Body of pancreas (tissue), 4 donors: ENCODE measurements at places on chromosomes 4 and X.
A peak's percentile ranks its signal among the peaks of the same experiment; 100 is the strongest.

DNA sequence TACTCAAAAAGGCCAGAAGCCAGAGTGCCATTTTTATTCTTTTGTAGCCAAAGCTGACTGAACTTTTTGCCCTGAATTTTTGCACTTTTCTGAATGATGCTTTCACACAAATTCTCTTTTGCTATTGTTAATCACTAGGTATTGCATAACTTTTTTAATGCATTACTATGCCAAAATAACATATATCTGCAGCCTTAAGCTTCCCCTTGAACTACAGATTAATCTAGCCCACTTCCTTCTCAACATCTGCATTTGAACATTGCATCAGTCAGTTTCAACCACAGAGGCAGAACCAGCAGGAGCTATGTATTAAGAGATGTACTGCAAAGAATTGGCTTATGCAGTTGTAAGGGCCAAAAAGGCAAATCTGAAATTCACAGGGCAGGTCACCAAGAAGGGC is 197.6 kb upstream of the GYPA start:
- no peak overlapping the region for H3K27ac ChIP-seq
- H3K4me1 ChIP-seq, result no peaks in the 10 kb centered on the region
- no peaks in the 10 kb centered on the region for H3K36me3 ChIP-seq

GRCh38 chrX:50726296-50726695 is 87.7 kb downstream of the SHROOM4 start:
- no peak overlapping the region for H3K4me3 ChIP-seq
- H3K36me3 ChIP-seq, result no peaks in the 10 kb centered on the region
- H3K4me1 ChIP-seq, result no peaks in the 10 kb centered on the region
- no peak overlapping the region for H3K27ac ChIP-seq

GRCh38 chr4:48968814-48969213 is 17.3 kb upstream of the CWH43 start:
- H3K27ac ChIP-seq, result no peak overlapping the region
- no peaks in the 10 kb centered on the region for H3K4me1 ChIP-seq
- H3K36me3 ChIP-seq, result no peaks in the 10 kb centered on the region

DNA sequence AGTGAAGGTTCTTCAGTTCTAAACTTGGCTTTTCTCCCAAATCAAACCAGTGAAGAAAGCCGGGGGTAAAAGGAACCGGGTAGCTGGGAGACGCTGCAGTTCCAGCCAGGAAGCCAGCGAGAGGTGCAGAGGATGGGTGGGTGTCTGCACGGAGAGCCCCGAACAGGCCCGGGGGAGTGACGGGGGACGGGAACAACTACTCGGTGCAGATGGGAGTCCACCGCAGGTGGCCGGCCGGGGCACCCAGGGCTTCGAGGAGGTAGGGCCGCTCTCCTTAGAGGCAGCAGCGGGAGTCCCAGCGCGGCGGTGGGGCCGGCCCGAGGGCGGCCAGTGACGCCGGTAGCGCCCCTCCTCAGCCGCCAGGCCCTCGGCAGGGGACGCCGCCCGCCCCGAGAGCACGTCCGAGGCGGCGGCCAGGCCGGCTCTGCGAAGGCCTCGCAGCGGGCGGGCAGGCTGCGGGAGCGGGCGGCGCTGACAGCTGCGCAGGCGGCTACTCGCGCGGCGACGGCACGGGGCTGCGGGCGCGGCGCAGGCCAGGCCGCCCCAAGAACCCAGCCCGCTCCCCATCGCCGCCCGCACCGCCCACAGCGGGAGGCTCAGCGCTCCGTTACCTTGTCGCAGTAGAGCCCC is 449 bp downstream of the FBXL5 start:
- H3K4me1 ChIP-seq, result peaks cover 52% of the 10 kb centered on the region
- no peaks in the 10 kb centered on the region for H3K27me3 ChIP-seq
- peak; percentile 44 for DNase-seq
- peak overlapping the region; percentile 95 for H3K27ac ChIP-seq

DNA sequence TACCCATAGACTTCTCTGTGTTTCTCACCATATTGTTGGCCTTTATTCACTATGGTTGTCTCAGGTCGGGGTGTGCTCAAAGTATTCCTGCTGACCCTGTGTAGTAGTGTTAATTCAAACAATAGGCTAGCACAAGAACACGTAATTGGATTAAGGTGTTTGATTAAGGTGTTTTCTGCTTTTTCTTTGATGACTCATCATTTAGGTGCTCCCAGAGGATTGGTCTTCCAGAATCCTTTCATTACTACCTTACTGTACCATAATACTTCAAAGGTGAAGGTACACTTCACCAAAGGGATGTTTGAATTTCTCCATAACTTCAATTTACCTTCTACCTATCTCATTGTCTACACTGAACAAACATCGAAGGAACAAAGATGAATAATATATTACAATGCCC is 121.7 kb upstream of the CCDC160 start:
- no peak for DNase-seq
- no peaks in the 10 kb centered on the region for H3K27me3 ChIP-seq
- H3K4me3 ChIP-seq, result no peak overlapping the region
- no peaks in the 10 kb centered on the region for H3K36me3 ChIP-seq
- no peaks in the 10 kb centered on the region for H3K4me1 ChIP-seq

- no peaks in the 10 kb centered on the region for H3K4me1 ChIP-seq
- no peaks in the 10 kb centered on the region for H3K27me3 ChIP-seq
- DNase-seq, result no peak
- H3K27ac ChIP-seq, result no peak overlapping the region
- no peaks in the 10 kb centered on the region for H3K36me3 ChIP-seq
These were observed 3.2 kb downstream of the MAPK10 start for GRCh38 chr4:86356425-86357210.

DNA sequence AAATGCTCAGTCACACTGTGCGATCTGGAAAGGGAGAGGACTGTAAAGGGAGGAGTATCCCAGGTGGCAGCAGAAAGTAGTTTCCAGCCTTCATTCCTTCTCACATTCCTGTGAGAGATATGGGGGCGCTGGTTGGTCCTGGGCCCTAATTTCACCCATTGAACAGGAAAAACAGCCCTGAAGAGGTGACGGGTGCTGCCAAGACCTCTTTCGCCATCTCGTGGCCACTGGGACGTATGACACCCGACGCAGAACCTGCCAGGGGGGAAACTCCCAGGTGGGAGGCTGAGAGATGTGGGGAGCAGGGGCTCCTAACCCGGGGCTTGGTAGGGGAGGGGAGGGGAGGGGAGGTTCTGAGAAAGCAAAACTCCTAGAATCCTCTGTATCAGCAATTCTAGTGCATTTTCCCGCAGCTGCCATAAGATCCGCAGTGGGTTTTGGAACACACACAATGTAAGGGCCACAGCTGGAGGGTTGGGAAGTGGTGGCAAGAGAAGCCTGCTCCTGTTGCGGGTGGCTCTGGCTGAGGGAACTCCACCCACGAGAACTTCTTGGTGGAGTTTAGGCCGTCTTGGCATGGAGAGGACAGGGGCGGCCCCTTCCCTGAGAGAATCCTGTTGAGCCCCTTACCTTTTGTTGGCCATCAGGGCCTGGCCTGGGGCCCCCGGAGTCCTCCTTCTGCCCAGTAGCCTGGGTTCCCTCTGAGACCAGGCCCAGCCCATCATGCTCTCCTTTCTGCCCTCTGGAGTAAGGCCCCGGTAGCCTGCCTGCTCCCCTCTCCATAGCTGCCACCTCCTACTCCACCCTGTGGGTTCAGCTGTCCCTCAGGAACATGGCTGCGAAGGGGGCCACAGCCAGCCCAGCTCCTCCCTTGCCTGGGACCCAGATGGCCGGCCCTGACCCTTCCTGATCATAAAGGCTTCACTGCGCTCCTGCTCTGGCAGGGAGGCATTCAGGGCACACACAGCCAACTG is 134.1 kb downstream of the OR13H1 start:
- H3K4me3 ChIP-seq, result no peak overlapping the region
- no peak overlapping the region for H3K27ac ChIP-seq
- no peaks in the 10 kb centered on the region for H3K27me3 ChIP-seq
- peak; percentile 49 for DNase-seq
- no peaks in the 10 kb centered on the region for H3K4me1 ChIP-seq

GRCh38 chr4:140689623-140690022 is 66.6 kb downstream of the TBC1D9 start:
- H3K4me3 ChIP-seq, result no peak overlapping the region
- no peak for DNase-seq
- H3K27ac ChIP-seq, result no peak overlapping the region
- H3K36me3 ChIP-seq, result no peaks in the 10 kb centered on the region
- H3K4me1 ChIP-seq, result no peaks in the 10 kb centered on the region

GRCh38 chrX:47902161-47902560 is 65.5 kb downstream of the ZNF81 start:
- no peak overlapping the region for H3K27ac ChIP-seq
- H3K36me3 ChIP-seq, result no peaks in the 10 kb centered on the region
- DNase-seq, result no peak
- no peak overlapping the region for H3K4me3 ChIP-seq
- H3K27me3 ChIP-seq, result no peaks in the 10 kb centered on the region

GRCh38 chrX:40007756-40008705 is 89.7 kb downstream of the BCOR start:
- no peak for DNase-seq
- H3K4me1 ChIP-seq, result peaks cover 22% of the 10 kb centered on the region
- H3K27me3 ChIP-seq, result no peaks in the 10 kb centered on the region
- H3K4me3 ChIP-seq, result no peak overlapping the region

GRCh38 chr4:183920512-183920911 is 15.4 kb downstream of the STOX2 start:
- H3K4me3 ChIP-seq, result no peak overlapping the region
- no peaks in the 10 kb centered on the region for H3K4me1 ChIP-seq
- no peaks in the 10 kb centered on the region for H3K27me3 ChIP-seq
- H3K27ac ChIP-seq, result no peak overlapping the region
- no peaks in the 10 kb centered on the region for H3K36me3 ChIP-seq
- no peak for DNase-seq

DNA sequence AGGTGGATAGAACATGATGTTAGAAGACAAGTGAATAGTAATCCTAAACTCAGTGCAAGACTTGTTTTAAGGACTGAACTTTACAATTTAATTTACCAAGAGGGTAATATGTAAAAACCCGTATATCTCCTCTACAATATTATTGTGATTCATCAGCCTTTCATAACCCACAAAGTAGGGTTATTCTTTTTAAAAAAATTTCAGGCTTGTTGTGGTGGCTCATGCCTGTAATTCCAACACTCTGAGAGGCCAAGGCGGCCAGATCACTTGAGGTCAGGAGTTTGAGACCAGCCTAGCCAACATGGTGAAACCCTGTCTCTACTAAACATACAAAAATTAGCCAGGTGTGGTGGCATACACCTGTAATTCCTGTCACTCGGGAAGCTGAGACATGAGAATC is 7.2 kb downstream of the IBSP start:
- no peak overlapping the region for H3K4me3 ChIP-seq
- no peaks in the 10 kb centered on the region for H3K27me3 ChIP-seq
- no peaks in the 10 kb centered on the region for H3K36me3 ChIP-seq

GRCh38 chrX:95974096-95974470 is 710.6 kb upstream of the DIAPH2 start:
- H3K27me3 ChIP-seq, result no peaks in the 10 kb centered on the region
- no peak overlapping the region for H3K4me3 ChIP-seq
- no peaks in the 10 kb centered on the region for H3K4me1 ChIP-seq
- DNase-seq, result no peak
- no peaks in the 10 kb centered on the region for H3K36me3 ChIP-seq
- H3K27ac ChIP-seq, result no peak overlapping the region

GRCh38 chr4:40550948-40551462 is 78.7 kb downstream of the RBM47 start:
- peaks cover 55% of the 10 kb centered on the region for H3K4me1 ChIP-seq
- no peaks in the 10 kb centered on the region for H3K27me3 ChIP-seq
- peak overlapping the region; percentile 80 for H3K27ac ChIP-seq
- H3K36me3 ChIP-seq, result no peaks in the 10 kb centered on the region

- no peak for DNase-seq
- H3K27me3 ChIP-seq, result no peaks in the 10 kb centered on the region
- H3K4me1 ChIP-seq, result peaks cover 15% of the 10 kb centered on the region
- H3K4me3 ChIP-seq, result no peak overlapping the region
- no peaks in the 10 kb centered on the region for H3K36me3 ChIP-seq
These were observed 2.4 kb downstream of the SYP start for GRCh38 chrX:49197543-49198087.

GRCh38 chr4:75555294-75556164 is at the start of gene ODAPH:
Gene ODAPH (plus strand): TSS chr4:75556066. CDS start chr4:75556083, 17 bp downstream.
- H3K4me1 ChIP-seq, result no peaks in the 10 kb centered on the region
- no peaks in the 10 kb centered on the region for H3K27me3 ChIP-seq
- H3K36me3 ChIP-seq, result no peaks in the 10 kb centered on the region
- no peak for DNase-seq
- H3K4me3 ChIP-seq, result no peak within 1 kb of the TSS

DNA sequence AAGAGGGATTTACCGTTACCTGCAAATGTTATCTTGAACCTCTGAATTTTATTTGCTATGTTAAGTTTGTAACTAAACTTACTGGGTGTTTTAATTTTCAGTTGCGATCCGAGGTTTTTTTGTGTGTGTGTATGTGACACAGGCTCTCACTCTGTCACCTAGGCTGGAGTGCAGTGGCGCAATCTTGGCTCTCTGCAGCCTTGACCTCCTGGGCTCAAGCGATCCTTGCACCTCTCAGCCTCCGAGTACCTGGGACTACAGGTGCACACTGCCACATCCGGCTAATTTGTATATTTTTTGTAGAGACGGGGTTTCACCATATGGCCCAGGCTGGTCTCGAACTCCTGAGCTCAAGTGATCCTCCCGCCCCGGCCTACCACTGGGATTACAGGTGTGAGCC is 18.5 kb downstream of the PDK3 start:
- no peaks in the 10 kb centered on the region for H3K36me3 ChIP-seq
- peaks cover 6% of the 10 kb centered on the region for H3K4me1 ChIP-seq
- H3K27me3 ChIP-seq, result no peaks in the 10 kb centered on the region

- H3K36me3 ChIP-seq, result no peaks in the 10 kb centered on the region
- no peak overlapping the region for H3K4me3 ChIP-seq
- H3K4me1 ChIP-seq, result peaks cover 33% of the 10 kb centered on the region
- peak overlapping the region; percentile 4 for H3K27ac ChIP-seq
These were observed 2.7 kb downstream of the N4BP2 start for GRCh38 chr4:40059362-40059761.

DNA sequence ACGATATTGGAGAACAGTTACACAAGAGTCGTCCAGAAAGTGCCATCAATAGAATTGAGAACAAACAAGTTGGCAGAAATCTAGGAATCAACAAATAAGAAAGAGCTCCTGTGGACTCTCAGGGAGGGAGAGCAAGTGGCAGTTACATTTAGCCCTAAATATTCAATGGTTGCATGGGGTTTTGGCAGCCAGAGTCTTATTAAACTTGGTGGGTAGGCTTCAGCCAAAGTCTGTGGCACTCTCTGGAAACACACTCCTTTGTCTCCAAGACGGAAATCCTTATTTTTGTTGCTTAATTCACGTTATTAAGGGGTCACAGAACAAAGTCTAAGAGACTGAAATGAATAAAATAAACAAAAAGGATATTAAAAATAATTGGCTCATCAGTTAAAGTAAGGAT is 742.2 kb upstream of the ATOH1 start:
- no peaks in the 10 kb centered on the region for H3K36me3 ChIP-seq

DNA sequence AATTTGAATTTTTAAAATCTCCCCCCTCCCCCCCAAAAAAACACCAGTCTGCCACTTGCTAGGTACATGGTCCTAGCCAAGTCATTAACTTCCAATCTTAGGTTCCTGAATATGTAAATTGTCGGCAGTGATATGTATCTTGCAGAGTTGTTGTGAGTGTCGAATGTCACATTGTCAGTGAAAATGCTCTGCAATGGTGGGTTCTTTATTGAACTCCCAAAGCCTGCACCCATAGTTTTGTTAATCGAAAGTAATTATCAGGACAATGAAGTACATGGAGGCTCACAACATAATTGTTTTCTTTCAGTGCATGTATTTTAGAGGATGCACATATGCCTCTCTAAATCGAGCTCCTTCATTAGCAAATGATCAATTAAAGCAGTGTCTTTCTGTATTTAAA is 185.6 kb upstream of the S100G start:
- H3K36me3 ChIP-seq, result no peaks in the 10 kb centered on the region
- H3K27me3 ChIP-seq, result no peaks in the 10 kb centered on the region

GRCh38 chr4:147110473-147111367 is 165.1 kb upstream of the TTC29 start:
- no peak overlapping the region for H3K4me3 ChIP-seq
- H3K27me3 ChIP-seq, result no peaks in the 10 kb centered on the region
- no peak overlapping the region for H3K27ac ChIP-seq
- no peaks in the 10 kb centered on the region for H3K4me1 ChIP-seq
